LNCaP clone FGC (cell line): ENCODE measurements at places on chromosomes 11 and 22.
A peak's percentile ranks its signal among the peaks of the same experiment; 100 is the strongest.

DNA sequence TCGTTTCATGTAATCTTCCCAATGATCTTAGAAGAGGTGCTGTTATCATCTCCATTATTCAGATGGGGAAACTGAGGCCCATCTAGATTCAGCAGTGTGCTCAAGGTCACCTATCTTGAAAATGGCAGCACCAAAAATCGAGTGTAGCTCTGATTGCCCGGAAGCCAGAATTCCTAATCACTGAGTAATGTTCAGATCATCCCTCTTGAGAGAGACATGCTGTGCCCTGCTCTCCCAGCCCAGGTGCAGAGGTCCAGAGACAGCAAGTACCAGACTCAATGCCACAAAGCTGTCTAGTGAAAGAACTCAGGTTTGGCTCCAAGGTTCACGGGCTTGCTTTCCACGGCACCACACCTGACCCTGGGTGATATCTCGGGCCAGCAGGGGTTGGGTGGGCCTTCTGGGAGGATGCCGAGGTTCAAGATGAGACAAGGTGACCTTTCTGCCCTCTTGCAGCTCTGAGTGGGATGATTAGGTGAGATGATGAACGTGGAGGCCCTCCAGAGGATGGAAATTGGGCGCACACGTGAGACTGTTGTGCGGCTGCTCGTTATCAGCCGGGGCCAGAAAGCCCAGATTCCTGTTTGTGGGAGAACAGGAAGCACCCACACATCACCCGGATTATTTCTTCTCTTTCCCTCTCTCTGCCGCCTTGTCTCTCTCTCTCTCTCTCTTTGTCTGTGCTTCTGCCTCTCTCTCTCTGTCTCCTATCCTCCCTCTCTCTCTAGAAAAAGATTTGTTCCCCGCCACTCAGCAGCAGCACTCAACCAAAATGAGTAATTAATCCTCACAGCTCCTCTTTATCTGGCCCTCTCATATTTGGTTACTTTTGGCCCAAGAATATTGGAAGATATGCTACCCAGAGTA is 19.0 kb upstream of the RASD2 start:
- DNase-seq: no peak

DNA sequence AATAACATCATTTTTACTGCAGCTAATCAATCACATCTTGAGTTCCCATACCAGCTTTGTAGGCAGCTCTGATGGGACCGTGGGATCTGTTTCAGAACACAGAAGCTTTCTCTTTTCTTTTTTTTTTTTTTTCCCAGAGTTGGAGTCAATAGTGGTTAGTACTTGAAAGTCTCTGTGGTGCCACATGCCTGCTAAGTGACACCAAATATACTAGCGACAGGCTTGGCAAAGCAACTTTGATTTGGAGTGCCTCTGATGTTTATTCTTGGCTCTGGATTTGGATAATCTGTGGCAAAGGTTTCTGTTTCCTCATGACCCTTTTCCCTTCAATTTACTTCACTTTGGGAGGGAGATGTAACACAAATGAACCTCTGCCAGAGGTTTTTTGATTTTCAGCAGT is 681.4 kb upstream of the TENM4 start:
- no peak for DNase-seq

GRCh38 chr11:132123854-132124835 is 753.7 kb downstream of the NTM start:
- DNase-seq: no peak

DNA sequence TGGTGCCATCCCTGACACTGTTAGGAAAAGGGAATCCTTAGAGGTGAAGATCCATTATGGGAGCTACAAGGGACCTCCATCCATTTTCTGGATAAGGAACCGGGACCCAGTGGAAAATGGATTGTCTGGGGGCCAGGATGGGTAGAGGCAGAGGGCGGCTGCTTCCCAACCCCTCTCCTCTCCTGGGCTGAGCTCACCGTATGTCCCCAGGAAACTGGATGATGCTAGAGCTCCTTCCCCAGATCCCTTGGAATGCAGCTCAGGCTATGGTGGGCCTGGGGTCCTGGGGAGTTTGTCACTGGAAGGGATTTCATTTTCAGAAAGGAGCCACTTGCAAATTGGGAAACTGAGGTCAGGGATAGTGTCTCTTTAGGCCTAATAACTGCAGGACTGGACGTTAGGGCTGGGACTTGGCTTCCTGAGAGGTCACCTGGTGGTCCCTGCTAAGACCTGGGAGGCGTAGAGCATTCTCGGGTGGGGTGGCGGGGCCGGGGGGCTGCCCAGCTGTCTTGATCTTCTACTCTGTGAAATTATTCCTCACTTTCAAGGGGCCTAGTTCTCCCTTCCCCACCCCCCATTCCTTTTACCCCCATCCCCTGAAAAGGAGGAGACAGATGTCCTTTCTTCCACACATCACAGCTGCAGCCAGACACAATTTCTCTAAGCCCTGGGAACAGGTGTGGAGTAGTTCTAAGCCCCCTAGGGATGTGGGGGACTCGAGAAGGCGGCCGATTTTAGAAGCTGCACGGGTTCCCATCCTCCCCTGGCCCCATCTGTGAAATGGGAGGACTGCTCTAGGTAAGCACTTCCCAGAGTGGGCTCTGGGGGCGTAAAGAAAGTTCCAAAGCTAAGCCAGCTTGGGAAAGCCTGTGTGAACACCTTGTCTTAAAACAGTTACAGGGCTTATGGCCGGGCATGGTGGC is 99.8 kb downstream of the PKNOX2 start:
- no peak for DNase-seq

DNA sequence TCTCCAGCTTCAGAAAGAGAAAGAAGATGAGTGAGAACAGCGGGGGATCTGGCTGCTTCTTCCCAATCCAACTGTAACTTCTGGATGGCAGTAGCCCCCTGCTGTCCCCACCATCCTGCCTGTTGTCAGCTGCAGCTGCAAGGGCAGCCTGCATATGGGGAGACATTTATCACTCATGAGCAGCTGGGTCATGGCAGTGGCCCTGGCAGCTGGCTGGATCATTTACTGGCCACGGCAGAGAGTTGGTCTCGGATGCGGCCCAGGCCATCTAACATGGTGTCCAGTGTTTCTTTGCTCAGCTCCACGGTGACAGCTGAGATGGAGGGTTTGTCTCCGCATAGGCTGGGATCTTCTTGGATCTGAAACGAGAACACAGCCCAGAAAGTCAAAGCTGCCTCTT is 14.8 kb downstream of the COMMD9 start:
- no peak for DNase-seq

GRCh38 chr22:43946384-43946667 is 8.9 kb upstream of the SAMM50 start:
- no peak for DNase-seq

DNA sequence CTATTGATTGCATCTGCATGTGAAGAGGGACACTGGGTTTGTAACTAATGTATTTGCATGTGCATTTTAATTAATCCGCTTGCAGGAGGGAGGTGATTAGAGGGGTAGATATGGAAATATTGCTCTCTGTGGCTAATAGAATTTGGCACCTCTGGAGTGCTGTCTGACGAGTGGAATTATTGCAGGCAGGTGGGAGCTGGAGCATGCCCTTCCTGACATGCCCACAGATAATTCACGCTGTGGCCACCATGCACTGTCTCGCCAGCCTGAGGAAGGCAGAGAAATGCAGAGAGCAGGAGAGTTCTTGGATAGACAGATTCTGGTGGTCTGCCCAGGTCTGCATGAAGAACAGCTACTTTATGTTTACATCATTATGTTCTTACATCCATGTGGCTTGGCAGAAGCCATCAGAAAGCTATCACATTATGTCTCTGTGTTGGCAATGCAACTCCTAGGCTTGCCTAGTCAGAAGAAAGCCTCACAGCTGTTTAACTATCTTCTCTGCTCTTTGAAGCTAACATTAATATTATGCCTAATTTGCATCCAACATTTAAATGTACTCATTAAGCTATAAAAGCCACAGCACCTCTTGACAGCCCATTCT is 89.4 kb upstream of the DRD2 start:
- DNase-seq: no peak

DNA sequence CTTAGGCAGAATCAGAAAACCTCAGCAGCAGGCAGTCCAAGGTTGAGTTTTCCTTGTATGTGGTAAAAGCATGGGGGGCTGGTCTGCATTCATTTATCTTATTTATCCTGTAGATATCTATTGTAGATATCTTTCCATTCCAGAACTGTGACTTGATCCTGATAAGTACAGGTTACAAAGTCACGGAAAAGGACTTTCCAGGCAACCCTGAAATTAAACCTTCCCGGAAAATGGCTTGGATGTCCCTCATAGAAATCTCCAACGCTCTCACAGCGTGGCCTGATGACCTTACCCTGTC is 48.8 kb upstream of the MYO18B start:
- no peak for DNase-seq

- no peak for DNase-seq
These were observed 2.0 kb downstream of the FIBIN start for GRCh38 chr11:26995701-26996460.

DNA sequence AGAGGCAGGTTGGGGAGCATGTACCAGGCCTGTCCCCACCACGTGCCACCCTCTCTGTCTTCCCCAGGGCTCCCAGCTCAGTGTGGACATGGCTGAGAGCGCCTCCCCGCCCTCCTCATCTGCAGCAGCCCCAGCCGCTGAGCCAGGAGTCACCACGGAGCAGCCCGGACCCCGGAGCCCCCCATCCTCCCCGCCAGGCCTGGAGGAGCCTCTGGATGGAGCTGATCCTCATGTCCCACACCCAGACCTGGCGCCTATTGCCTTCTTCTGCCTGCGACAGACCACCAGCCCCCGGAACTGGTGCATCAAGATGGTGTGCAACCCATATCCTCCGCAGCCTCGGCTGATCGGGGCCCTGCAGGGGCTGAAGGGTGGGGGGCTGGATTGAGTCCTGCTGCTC is at the start of gene CACNA1I:
TSS of gene CACNA1I (plus strand) at position 89 of the 400 bp plus-strand sequence. CDS start at position 89, 0 bp downstream.
- no peak for DNase-seq

DNA sequence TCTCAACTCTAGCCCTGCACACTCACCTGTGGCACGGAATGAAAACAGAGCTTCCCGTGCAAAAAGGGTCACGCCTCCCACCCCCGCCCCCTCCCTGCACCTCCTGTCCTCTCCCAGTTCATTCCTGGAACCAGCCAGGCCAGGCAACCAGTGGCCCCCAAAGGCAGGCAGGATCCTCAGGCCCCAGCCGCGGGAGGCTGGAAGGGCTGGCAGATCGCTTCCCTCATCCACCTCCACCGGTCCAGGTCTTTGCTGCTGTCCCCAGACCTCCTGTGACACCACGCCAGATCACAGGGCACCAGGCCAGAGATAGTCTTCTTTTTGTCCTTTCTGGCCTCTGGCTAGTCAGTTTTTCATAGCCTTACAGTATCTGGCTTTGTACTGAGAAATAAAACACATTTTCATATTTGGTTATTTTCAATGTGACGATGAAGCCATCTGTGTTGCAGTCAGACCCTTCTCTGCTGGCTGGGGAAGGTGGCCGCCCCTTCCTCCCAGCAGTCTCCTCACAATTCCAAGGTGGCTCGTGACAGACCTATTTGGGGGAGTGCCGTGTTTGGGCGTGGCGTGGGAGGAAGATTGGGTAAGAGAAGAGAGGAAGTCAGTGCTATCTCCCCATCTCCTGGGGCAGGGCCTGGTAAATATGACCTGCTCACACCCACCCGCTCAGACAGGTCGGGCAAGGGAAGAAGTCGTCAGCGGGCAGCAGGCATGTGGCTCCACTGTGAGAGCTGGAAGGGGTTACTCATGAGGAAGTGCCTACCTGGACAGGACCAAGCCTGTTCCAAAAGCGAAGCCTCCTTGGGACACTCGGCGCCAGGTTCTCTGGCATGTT is 9.1 kb downstream of the SSH3 start:
- DNase-seq: peak; percentile 95

DNA sequence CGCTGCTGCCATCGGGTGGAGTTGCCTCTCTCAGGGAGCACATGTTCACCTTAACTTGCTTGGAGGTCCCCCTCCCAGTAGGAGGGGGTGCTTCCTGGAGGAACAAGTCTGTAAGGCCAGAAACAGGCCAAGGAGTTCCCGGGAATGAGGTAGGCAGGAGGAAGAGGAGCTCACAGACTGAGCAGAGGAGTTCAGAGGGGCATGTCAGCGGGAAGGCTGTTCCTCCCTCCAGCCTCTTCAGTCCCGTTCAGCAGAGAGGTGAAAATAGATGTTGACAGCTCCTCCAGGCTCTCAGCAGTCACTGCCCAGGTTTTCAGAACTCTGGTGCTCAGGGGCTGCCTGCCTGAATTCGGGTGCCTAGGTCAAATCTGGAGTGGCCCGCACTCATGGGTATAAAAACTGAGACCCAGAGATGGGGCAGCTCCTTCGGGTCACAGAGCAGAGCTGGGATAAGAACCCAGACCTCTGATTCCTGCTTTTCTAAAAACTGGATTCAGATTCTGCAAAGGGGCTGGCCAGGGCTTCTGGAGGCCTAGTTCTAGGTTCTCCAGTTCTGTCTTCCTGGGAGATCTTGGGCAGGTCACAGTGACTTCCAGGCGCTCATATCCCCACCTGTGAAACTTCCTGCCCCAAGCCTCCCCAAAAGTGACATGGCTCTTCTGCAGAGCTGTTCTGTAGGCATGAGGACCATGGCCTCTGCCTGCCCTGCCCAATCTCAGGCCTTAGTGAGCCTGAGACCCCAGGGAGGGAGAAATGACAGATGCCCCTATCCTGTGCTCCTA is 18.3 kb downstream of the ATG16L2 start:
- DNase-seq: no peak

GRCh38 chr11:117185736-117186430 is 7.3 kb downstream of the SIDT2 start:
- no peak for DNase-seq

GRCh38 chr11:67996622-67997474 is 7.0 kb downstream of the UNC93B1 start:
- no peak for DNase-seq

DNA sequence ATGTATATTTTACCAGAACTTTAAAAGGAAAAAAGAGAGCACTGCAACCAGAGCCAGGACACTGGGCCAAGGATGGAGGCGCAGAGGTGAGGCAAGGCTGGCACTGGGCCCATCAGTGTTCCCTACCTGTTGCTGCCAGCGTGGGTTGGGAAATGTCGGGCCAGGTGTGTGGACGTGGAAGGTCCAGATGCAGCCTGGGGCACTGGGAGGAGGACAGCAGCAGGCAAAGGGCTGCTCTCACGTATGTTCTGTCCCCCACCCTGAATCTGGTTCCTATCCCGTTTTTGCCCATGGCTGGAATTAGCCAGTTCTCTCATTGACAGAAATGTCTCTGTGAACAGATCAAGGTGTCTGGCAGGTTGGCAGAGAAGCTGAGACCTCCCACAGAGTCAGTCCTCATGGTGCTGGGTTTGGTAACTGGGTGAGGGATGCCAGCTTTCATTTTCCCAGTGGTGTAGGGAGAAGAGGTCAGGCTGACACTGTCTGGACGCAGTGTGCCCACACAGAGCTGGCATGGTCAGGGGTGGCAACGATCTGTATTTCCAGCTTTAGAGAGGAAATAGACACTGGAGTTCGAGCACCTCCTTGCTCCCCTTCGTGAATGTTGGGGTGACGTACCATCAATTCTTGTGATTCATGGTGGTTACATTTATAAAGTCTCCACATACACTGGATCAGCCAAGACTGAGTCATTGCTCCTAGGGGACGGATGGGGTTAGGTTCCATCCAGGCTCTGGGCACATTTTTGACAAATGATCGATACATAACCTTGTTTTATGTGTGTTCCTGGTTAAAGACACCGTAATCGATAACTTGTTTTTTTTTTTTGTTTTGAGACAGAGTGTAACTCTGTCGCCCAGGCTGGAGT is 4.3 kb upstream of the PNPLA3 start:
- DNase-seq: no peak

- DNase-seq: no peak
These were observed 21.0 kb downstream of the FLI1 start for GRCh38 chr11:128714881-128715280.

- no peak for DNase-seq
These were observed 32.2 kb upstream of the GRIA4 start for GRCh38 chr11:105577641-105578040.
